ENCODE measurements at places on chromosomes 3 and 15. TPM values are rescaled to one million over a fixed set of nuclear protein-coding genes. Genes with fewer than 3 reads are reported as not detected.

DNA sequence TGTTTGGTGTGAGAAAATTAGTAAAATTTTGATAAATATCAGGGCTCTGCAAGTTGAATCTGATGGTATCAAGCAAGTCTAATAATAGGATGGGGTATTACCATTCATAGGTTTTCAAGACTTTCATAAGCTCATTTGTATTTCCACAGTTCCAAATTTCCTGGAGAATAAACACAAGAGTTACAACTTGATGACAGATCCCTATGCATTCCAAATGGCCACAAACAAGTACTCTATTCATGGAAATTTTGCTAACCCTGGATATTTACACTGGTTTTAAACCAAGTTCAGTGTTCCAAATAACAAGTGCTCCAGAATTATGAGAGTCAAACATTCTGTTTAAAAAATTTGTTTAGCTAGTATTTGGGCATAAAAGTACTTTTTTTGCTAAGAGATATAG, 75.0 kb upstream of the CNTN6 start:
- no peaks in the 10 kb centered on the region for H3K4me1 ChIP-seq
- no peaks in the 10 kb centered on the region for H3K27me3 ChIP-seq
- no peaks in the 10 kb centered on the region for H3K36me3 ChIP-seq
- no peak overlapping the region for H3K4me3 ChIP-seq

DNA sequence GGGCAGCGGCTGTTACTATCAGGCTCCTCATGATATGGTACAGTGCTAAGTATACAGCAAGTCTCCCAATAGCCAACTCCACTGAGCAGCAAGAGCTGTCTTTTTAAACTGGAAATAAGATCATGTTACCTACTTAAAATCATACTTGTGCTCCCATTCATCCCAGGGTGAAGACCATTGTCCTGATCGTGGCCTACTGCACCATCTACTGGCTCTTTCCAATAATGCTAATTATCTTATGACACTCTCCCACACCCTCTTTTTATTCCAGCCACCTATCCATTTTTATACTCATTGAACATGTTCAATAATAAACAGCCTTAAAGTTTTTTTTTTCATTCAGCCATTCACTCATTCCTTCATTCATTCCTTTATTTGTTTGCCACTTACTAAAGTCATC, 117.7 kb downstream of the GBE1 start:
- peak; percentile 16 for DNase-seq
- no peaks in the 10 kb centered on the region for H3K36me3 ChIP-seq
- H3K27ac ChIP-seq: no peak overlapping the region
- H3K27me3 ChIP-seq: no peaks in the 10 kb centered on the region

GRCh38 chr15:28014623-28015200, 84.4 kb downstream of the OCA2 start:
- peaks cover 9% of the 10 kb centered on the region for H3K4me1 ChIP-seq
- no peaks in the 10 kb centered on the region for H3K27me3 ChIP-seq
- no peak overlapping the region for H3K4me3 ChIP-seq

- no peaks in the 10 kb centered on the region for H3K27me3 ChIP-seq
- no peak overlapping the region for H3K27ac ChIP-seq
- H3K36me3 ChIP-seq: no peaks in the 10 kb centered on the region
- no peak for DNase-seq
- H3K4me3 ChIP-seq: no peak overlapping the region
Measured at GRCh38 chr3:152519376-152519775, 250.6 kb downstream of the MBNL1 start.

COL6A6 gene
- total RNA-seq: 0.22 TPM

DNA sequence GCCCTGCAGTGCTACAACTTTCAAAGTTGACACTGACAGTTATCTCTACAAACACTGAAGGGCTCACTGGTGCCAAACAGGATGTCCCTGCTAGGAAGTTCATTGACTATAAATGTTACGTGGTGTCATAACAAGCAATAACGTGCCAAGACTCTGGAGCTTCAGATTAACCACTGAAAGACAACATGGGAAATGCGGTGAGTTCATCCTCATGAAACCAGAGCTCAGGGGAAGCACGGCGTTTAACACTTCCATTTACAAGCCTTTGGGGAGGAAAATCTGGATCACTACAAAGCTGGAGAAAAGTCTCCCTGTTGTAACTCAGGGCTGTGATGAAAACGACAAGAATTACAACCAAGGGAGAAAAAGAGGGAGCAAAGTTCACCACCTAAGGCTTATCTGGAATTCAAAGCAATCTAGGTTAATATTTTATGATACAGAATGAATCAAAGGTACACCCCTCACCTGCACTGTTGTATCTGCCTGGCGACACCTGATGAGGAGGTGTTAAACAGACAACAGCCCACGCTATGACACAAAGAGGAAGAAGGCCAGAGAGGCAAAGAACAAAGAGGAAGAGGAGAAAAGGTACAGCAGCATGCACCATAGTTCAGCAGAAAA, 27.0 kb downstream of the SHQ1 start:
- H3K4me3 ChIP-seq: no peak overlapping the region
- H3K27ac ChIP-seq: no peak overlapping the region
- no peaks in the 10 kb centered on the region for H3K27me3 ChIP-seq
- no peak for DNase-seq
- H3K36me3 ChIP-seq: no peaks in the 10 kb centered on the region

CLRN1 gene
- not detected for total RNA-seq

DNA sequence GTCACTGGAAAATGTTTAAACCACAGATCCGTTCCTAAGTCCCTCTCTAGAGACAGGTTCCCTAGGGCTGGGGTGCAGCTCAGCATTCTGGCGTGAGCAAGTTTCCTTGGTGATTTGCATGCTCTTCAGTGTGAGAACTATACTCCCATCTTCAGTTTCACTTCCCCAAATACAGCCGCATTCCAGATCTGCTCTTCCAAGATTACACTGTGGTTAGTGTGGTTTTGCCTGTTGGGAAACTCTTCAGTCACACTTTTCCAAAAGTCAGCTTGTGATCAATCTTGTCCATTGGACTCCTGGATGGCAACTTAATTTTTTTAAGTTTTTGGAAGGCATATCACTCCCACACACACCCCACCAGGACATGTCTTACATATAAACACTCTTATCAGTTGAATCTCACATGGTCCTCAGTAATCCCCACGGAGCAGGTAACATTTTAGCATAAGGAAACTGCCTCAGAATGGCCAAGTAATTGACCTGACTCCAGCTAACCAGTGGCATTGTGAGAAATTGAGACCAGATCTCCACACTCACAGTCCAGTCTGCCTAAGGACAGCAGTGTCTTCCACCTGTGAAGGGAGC, 33.5 kb upstream of the PTPN23 start:
- no peaks in the 10 kb centered on the region for H3K27me3 ChIP-seq
- no peak for DNase-seq
- H3K27ac ChIP-seq: no peak overlapping the region
- H3K4me1 ChIP-seq: no peaks in the 10 kb centered on the region

GRCh38 chr3:141367038-141367730, 1.1 kb upstream of the ZBTB38 start:
- no peaks in the 10 kb centered on the region for H3K27me3 ChIP-seq
- DNase-seq: no peak
- no peaks in the 10 kb centered on the region for H3K36me3 ChIP-seq
- H3K4me1 ChIP-seq: peaks cover 4% of the 10 kb centered on the region
- no peak overlapping the region for H3K27ac ChIP-seq

RARRES1 gene
- total RNA-seq: 0.62 TPM

DNA sequence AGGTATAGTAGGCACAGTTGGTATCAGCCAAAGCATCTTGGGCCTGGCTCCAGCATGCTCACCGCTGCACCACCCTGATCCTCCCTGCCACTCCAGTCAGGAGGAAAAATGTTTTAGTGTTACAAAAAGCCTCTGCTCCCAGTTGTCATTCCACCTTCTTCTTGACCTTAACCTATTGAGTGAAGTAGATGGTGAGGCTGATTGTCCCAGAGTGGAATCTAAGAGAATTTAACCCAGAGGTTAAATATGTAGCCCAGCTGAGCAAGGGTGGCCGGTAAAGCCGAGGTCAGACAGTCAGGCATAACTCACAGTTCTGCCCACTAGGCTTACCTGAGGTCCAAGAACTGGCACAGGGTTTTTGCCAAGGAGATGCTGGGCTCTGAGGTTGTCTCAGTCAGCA, 30.7 kb upstream of the TNIK start:
- no peaks in the 10 kb centered on the region for H3K27me3 ChIP-seq
- H3K36me3 ChIP-seq: no peaks in the 10 kb centered on the region
- H3K4me3 ChIP-seq: no peak overlapping the region
- H3K4me1 ChIP-seq: no peaks in the 10 kb centered on the region

- peak overlapping the region; percentile 92 for H3K4me3 ChIP-seq
- H3K27me3 ChIP-seq: peaks cover 29% of the 10 kb centered on the region
- H3K27ac ChIP-seq: peak overlapping the region; percentile 16
- peaks cover 47% of the 10 kb centered on the region for H3K4me1 ChIP-seq
Measured at GRCh38 chr15:96337365-96338023, 7.0 kb downstream of the NR2F2 start.

- H3K4me1 ChIP-seq: no peaks in the 10 kb centered on the region
- H3K4me3 ChIP-seq: no peak overlapping the region
- no peak for DNase-seq
- no peak overlapping the region for H3K27ac ChIP-seq
- H3K36me3 ChIP-seq: no peaks in the 10 kb centered on the region
Measured at GRCh38 chr3:166123576-166123975, 286.4 kb upstream of the BCHE start.

DNA sequence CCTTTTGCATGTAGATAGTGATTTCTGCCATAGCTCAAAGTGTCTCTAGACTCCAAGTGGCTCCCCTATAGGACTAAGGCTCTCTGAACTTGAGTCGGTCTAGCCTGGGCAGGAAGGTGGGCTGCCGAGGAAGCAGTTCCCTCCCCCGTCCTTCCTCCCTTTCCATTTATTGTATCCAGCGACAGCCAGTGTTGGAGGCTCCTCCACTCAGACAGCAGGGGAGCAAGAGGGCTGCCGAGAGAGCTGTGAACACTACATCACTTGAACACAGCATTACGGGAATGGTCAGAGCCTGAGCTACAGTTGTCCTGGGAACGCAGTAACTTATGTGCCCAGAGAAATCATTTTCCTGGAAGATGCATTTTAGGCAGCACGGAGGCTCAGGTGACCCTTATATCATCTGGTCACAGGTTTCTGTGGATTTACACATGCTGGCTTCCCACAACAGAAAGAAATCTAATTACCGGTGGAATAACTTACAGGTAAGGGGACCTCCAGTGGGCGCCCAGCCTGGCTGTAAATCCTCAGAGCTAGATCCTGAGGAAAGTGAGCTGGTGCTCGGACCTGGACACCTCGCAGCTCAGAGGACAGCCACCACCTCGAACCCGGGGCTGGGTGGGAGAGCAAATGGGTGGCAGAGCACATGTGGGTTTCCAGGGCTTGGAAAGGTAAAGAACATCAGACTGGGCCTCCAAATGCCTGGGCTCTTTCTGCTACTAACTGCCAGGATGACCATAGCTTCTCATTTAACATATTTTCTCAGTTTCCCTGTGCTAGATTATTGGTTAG, 197.1 kb downstream of the UACA start:
- H3K4me1 ChIP-seq: no peaks in the 10 kb centered on the region
- no peak overlapping the region for H3K27ac ChIP-seq
- H3K4me3 ChIP-seq: no peak overlapping the region
- peak; percentile 59 for DNase-seq

DNA sequence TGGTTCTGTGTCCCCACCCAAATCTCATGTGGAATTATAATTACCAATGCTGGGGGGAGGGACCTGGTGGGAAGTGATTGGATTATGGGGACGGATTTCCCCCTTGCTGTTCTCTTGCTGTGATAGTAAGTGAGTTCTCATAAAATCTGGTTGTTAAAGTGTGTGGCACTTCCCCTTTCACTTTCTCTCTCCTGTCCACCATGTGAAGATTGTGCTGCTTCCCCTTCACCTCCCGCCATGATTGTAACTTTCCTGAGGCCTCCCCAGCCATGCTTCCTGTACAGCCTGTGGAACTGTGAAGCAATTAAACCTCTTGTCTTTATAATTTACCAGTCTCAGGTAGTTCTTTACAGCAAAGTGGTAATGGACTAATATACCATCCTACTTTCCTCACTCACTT, 289.6 kb downstream of the EFHB start:
- no peak for DNase-seq
- peaks cover 3% of the 10 kb centered on the region for H3K4me1 ChIP-seq
- H3K27ac ChIP-seq: no peak overlapping the region
- H3K27me3 ChIP-seq: no peaks in the 10 kb centered on the region
- no peaks in the 10 kb centered on the region for H3K36me3 ChIP-seq

DNA sequence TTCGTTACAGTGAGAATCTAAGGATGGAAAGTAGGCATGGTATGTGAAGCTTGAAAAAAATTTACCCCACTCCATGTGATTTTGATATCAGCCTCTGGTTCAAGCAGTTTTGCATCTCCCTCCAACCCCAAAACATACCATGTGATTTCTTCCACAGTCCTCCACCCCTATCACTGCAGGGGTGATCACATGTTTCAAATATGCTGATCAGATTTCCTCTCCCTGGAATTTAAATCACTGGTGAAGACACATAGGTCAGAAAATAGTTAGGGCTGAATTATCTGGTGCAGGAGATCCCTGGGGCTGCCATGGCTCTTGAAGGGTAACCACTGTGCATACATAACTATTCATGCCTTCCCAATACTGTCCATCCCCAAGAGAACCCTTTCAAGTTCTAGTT, 119.7 kb upstream of the THRB start:
- H3K27ac ChIP-seq: no peak overlapping the region
- H3K27me3 ChIP-seq: no peaks in the 10 kb centered on the region
- H3K36me3 ChIP-seq: no peaks in the 10 kb centered on the region
- no peaks in the 10 kb centered on the region for H3K4me1 ChIP-seq
- no peak for DNase-seq

GRCh38 chr15:40875991-40876730, 2.1 kb upstream of the RHOV start:
- no peak overlapping the region for H3K4me3 ChIP-seq
- no peak overlapping the region for H3K27ac ChIP-seq
- H3K36me3 ChIP-seq: no peaks in the 10 kb centered on the region
- DNase-seq: no peak
- peaks cover 29% of the 10 kb centered on the region for H3K27me3 ChIP-seq
- peaks cover 4% of the 10 kb centered on the region for H3K4me1 ChIP-seq

SV2B gene
- 0.02 TPM for total RNA-seq

DNA sequence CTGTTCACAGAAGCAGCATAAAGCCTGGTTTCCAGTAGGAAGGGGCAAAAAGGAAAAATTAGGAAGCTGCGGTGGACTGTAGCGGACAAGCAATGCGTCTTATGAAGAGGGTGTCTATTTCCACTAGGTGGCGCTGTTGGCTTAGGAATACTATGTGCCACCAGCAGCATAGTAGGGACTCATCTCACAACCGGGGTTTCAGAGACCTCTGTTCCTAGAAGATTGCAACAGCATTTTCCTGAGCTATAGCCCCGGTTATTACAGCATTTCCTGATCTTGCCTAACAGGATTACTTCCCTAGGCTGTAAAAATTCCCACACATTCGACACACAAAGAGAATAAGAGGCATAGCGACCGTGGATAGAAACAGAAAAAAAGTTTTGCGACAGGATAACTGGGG, 683.0 kb downstream of the TBL1XR1 start:
- peak; percentile 84 for DNase-seq
- no peaks in the 10 kb centered on the region for H3K36me3 ChIP-seq
- H3K27me3 ChIP-seq: no peaks in the 10 kb centered on the region
- no peak overlapping the region for H3K27ac ChIP-seq
- no peaks in the 10 kb centered on the region for H3K4me1 ChIP-seq
- no peak overlapping the region for H3K4me3 ChIP-seq

GRCh38 chr15:41331281-41331680, 1.1 kb downstream of the OIP5 start:
- H3K27me3 ChIP-seq: no peaks in the 10 kb centered on the region
- DNase-seq: peak; percentile 2
- peak overlapping the region; percentile 91 for H3K4me3 ChIP-seq
- H3K27ac ChIP-seq: no peak overlapping the region
- H3K4me1 ChIP-seq: peaks cover 22% of the 10 kb centered on the region

- no peak overlapping the region for H3K4me3 ChIP-seq
- no peak overlapping the region for H3K27ac ChIP-seq
- no peak for DNase-seq
- no peaks in the 10 kb centered on the region for H3K36me3 ChIP-seq
- H3K4me1 ChIP-seq: no peaks in the 10 kb centered on the region
Measured at GRCh38 chr15:58506783-58507668, 75.2 kb downstream of the LIPC start.
